HFFc6 (cell line): ENCODE measurements at places on chromosomes 11 and 22. TPM values are rescaled to one million over a fixed set of nuclear protein-coding genes. Genes with fewer than 3 reads are reported as not detected.
A peak's percentile ranks its signal among the peaks of the same experiment; 100 is the strongest.

GRCh38 chr11:116913000-116913399, 75.6 kb upstream of the APOA1 start:
- H3K4me3 ChIP-seq, result no peak overlapping the region
- H3K36me3 ChIP-seq, result no peaks in the 10 kb centered on the region; the same call in 1 of the 2 replicates
- peaks cover 30% of the 10 kb centered on the region for H3K4me1 ChIP-seq
- H3K27me3 ChIP-seq, result no peaks in the 10 kb centered on the region; the same call in 1 of the 2 replicates
- peak overlapping the region; percentile 39; the same call in 1 of the 2 replicates for H3K27ac ChIP-seq

GRCh38 chr11:19953336-19953735, 206.9 kb downstream of the DBX1 start:
- peaks cover 15% of the 10 kb centered on the region; the same call in 1 of the 2 replicates for H3K36me3 ChIP-seq
- H3K27ac ChIP-seq, result peak overlapping the region; percentile 72
- H3K4me3 ChIP-seq, result no peak overlapping the region

DNA sequence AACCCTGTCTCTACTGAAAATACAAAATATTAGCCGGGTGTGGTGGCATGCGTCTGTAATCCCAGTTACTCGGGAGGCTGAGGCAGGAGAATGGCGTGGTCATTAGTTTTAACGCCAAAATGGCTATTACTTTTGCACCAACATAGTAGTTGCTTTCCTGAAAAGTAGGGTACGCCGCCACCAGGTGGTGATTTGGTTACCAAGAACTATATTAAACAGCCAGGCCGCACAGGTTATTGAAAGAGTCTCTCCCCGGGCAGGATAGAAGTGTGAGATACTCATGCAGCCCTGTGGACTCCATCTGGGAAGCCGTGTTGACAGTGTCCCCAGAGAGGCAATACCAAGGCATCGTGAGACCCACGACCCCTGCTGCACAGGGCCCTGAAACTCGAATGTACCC, 24.6 kb upstream of the LRRC32 start:
- no peaks in the 10 kb centered on the region for H3K36me3 ChIP-seq
- no peak overlapping the region for H3K27ac ChIP-seq
- H3K4me1 ChIP-seq, result peaks cover 40% of the 10 kb centered on the region
- peaks cover 8% of the 10 kb centered on the region for H3K27me3 ChIP-seq
- H3K4me3 ChIP-seq, result no peak overlapping the region
- DNase-seq, result no peak

DNA sequence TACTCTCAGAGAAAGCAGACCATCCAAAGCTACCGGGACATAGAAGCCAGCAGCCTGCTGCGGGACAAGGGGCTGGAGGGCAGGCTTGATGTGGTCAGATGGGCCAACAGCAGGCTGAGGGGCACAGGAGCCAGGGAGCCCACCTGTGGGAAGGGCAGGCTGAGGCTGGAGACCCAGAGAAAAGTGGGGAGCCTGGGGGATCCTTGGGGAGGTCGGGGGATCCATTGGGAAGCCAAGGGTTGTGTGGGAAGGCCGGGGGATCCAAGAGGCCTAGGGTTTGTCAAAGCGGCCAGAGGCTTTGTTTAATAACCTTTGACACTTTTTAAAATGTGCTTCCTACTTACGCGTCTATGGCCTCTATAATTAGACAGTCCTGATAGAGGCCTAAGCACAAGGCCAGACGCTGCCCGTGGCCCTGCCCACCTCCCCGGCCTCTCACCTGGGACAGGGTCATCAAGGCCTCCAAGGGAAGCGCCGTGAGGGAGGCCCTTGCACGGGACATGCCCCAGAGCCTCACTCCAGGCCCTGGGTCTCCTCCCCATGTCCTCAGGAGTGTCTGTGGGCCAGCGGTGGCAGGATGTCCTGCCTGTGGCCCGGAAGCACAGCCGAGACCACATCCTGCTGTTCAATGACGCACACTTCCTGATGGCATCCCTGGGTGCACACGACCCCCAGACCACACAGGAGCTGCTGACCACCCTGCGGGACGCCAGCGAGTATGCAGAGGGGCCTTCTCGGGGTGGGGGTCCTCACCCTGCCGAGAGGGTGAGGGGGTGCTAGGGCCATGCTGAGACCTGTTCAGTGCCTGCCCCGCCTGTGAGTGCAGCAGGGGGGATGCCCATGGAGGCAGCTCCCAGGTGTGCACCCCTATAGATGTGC, 8.6 kb upstream of the GTSE1 start:
- no peak overlapping the region for H3K27ac ChIP-seq
- H3K27me3 ChIP-seq, result no peaks in the 10 kb centered on the region; the same call in 1 of the 2 replicates
- H3K4me3 ChIP-seq, result no peak overlapping the region

- H3K27me3 ChIP-seq, result no peaks in the 10 kb centered on the region; the same call in 1 of the 2 replicates
- H3K36me3 ChIP-seq, result peaks cover 27% of the 10 kb centered on the region
- no peak overlapping the region for H3K27ac ChIP-seq
- H3K4me3 ChIP-seq, result no peak overlapping the region
Measured at GRCh38 chr22:49008682-49009235, 818.9 kb downstream of the BRD1 start.

GRCh38 chr11:61116426-61117167, 14.3 kb downstream of the CD5 start:
- DNase-seq, result no peak
- H3K4me1 ChIP-seq, result no peaks in the 10 kb centered on the region
- no peak overlapping the region for H3K4me3 ChIP-seq
- no peak overlapping the region for H3K27ac ChIP-seq
- H3K36me3 ChIP-seq, result no peaks in the 10 kb centered on the region

- H3K4me1 ChIP-seq, result no peaks in the 10 kb centered on the region
- peaks cover 41% of the 10 kb centered on the region for H3K27me3 ChIP-seq
- H3K27ac ChIP-seq, result no peak overlapping the region
- DNase-seq, result no peak
- H3K4me3 ChIP-seq, result no peak overlapping the region
Measured at GRCh38 chr11:75068559-75068958, 28.1 kb downstream of the OR2AT4 start.

VWCE gene
- 0.47 to 0.62 TPM (median 0.60 TPM) in 3 replicates for total RNA-seq

- H3K4me3 ChIP-seq, result peak overlapping the region; percentile 67
- no peaks in the 10 kb centered on the region for H3K36me3 ChIP-seq
- H3K4me1 ChIP-seq, result no peaks in the 10 kb centered on the region
- no peak for DNase-seq
- H3K27ac ChIP-seq, result no peak overlapping the region
- peaks cover 24% of the 10 kb centered on the region for H3K27me3 ChIP-seq
Measured at GRCh38 chr22:35539910-35540594, 579 bp upstream of the RASD2 start.

DNA sequence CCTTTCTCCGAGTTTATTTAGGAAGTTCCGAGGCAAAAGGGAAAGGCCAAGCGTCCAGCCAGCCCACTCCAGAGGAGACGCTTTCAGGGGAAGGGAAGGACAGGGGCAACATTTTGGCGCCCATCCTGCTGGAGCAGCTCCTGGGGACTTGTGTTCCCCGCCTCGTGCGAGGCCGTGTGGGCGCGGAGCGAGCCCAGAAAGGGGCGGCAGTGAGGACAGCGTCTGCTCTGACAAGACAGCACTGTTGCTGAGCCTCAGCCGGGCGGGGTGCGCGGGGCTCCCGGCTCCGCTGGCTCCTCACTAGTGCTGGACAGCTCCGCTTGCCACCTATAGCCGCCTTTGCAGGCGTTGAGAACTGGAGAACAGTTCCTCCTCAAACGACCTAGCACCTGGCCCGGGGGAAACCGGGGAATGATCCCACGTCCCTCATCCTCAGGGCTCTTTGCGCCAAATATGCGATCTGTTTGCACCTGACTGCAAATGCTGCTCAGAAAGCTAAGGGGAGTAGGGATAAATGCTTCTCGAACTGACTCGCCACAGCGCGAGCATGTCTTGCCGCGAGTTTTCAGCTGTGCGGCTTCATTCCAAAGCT, 722 bp upstream of the GUCY1A2 start:
- DNase-seq, result peak; percentile 21
- no peak overlapping the region for H3K27ac ChIP-seq
- peaks cover 11% of the 10 kb centered on the region for H3K27me3 ChIP-seq
- peak overlapping the region; percentile 56; the same call in 1 of the 2 replicates for H3K4me3 ChIP-seq
- H3K4me1 ChIP-seq, result no peaks in the 10 kb centered on the region
- H3K36me3 ChIP-seq, result no peaks in the 10 kb centered on the region

CEP57 gene
- total RNA-seq, result 21.4 to 27.0 TPM (median 23.1 TPM) in 3 replicates

GRCh38 chr11:122898799-122899198, 16.2 kb downstream of the JHY start:
- H3K4me3 ChIP-seq, result peak overlapping the region; percentile 45; the same call in 1 of the 2 replicates
- H3K36me3 ChIP-seq, result peaks cover 18% of the 10 kb centered on the region
- peaks cover under 1% of the 10 kb centered on the region for H3K27me3 ChIP-seq
- peak overlapping the region; percentile 75 for H3K27ac ChIP-seq
- no peak for DNase-seq

KBTBD3 gene
- 3.2 to 5.0 TPM (median 4.8 TPM) in 3 replicates for total RNA-seq

SPI1 gene
- not detected in 3 replicates for total RNA-seq

- no peak overlapping the region for H3K4me3 ChIP-seq
- H3K27ac ChIP-seq, result no peak overlapping the region
- no peak for DNase-seq
- H3K27me3 ChIP-seq, result no peaks in the 10 kb centered on the region
- peaks cover 48% of the 10 kb centered on the region for H3K4me1 ChIP-seq
Measured at GRCh38 chr11:63711838-63712237, 30.5 kb downstream of the RTN3 start.

GRCh38 chr11:70317581-70318305, 47.3 kb downstream of the PPFIA1 start:
- H3K4me1 ChIP-seq, result no peaks in the 10 kb centered on the region; the same call in 1 of the 2 replicates
- no peak overlapping the region for H3K4me3 ChIP-seq
- peaks cover 2% of the 10 kb centered on the region for H3K27me3 ChIP-seq
- no peak overlapping the region for H3K27ac ChIP-seq

C22orf31 gene
- not detected in 3 replicates for total RNA-seq

GRCh38 chr11:7904917-7905316, 26.2 kb downstream of the OR10A6 start:
- H3K4me3 ChIP-seq, result no peak overlapping the region; the same call in 1 of the 2 replicates
- H3K27me3 ChIP-seq, result no peaks in the 10 kb centered on the region
- H3K4me1 ChIP-seq, result peaks cover 84% of the 10 kb centered on the region
- H3K36me3 ChIP-seq, result no peaks in the 10 kb centered on the region
- H3K27ac ChIP-seq, result peak overlapping the region; percentile 71; the same call in 1 of the 2 replicates

SERPIND1 gene
- 0.07 TPM in 1 of 3 replicates, not detected in the others for total RNA-seq

- H3K36me3 ChIP-seq, result no peaks in the 10 kb centered on the region
- H3K4me3 ChIP-seq, result no peak overlapping the region
- peaks cover 1% of the 10 kb centered on the region; the same call in 1 of the 2 replicates for H3K27me3 ChIP-seq
- no peak for DNase-seq
Measured at GRCh38 chr11:73239571-73240189, 21.6 kb downstream of the P2RY2 start.

- H3K36me3 ChIP-seq, result peaks cover 18% of the 10 kb centered on the region
- H3K27me3 ChIP-seq, result no peaks in the 10 kb centered on the region
- H3K27ac ChIP-seq, result peak overlapping the region; percentile 95
Measured at GRCh38 chr11:96390488-96390792, 627 bp downstream of the JRKL start.

DNA sequence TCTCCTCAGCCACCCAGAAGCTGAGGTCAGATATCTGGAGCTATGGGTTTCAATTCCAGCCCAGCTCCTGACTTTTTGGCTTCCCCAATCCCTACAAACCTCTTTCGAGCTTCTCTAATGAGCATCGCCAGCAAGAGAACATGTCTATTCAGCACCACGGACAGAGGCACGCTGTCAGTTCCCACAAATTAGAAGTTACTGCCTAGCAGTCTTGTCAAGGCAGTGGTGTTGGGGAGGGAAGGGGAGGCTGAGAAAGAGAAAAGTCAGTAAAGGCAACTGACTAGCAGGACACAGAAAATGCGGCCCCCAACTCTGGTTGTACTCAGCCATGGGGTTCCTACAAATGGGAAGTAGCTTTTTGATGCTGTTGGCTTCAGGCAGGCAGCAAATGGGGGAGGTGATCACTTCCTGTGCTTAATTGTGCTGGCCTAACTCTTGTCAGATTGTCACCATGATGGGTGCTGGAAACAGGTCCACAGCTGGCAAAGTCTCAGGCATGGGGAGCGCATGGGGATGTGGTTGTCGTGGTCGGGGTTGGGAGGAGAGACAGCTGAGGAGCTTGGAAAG, 205.9 kb downstream of the ST3GAL4 start:
- H3K36me3 ChIP-seq, result peaks cover 8% of the 10 kb centered on the region
- H3K27ac ChIP-seq, result no peak overlapping the region
- peaks cover 5% of the 10 kb centered on the region; the same call in 1 of the 2 replicates for H3K4me1 ChIP-seq
- DNase-seq, result peak; percentile 37
- H3K27me3 ChIP-seq, result peaks cover 2% of the 10 kb centered on the region

- peak overlapping the region; percentile 91 for H3K27ac ChIP-seq
- H3K4me3 ChIP-seq, result peak overlapping the region; percentile 43
- no peaks in the 10 kb centered on the region for H3K27me3 ChIP-seq
- peaks cover 34% of the 10 kb centered on the region for H3K4me1 ChIP-seq
- peak; percentile 77 for DNase-seq
- peaks cover 9% of the 10 kb centered on the region for H3K36me3 ChIP-seq
Measured at GRCh38 chr11:127890030-127890615, 697.2 kb downstream of the ETS1 start.

DNA sequence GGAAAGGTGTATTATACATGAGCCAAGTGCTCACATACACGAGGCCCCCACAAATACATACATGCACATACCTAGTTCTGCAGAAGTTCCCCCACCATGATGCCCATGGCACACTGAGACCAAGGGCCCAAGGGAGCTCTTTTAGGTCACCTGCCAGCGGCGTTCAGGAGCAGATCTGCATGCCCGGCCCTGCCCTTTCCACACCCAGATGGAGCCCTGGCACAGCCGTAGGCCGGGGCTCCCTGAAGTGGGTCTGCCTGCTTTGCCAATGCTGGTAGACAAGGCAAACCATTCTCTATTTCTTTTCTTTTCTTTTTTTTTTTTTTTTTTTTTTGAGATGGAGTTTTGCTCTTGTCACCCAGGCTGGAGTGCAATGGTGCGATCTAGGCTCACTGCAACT, 21.5 kb downstream of the NFAM1 start:
- no peak for DNase-seq
- H3K27ac ChIP-seq, result no peak overlapping the region
- H3K4me3 ChIP-seq, result no peak overlapping the region
- H3K36me3 ChIP-seq, result no peaks in the 10 kb centered on the region

DNA sequence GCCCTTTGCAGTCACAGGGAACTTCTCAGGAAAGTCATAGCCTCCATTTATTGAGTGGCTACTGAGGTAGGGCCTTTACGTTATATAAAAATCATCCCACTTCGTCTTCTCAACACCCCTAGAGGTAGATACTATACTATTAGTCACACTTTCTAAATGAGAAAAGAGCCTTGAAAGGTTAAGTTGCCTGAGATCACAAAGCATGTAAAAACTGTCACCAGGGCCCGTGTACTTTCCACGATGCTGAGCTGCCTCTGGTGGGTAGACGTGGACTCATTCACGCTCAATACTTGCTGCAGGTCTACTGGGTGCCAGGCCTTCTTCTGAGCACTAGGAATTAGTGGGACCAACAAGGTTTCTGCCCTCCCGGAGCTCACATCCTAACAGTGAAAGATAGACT, 16.3 kb downstream of the CHRDL2 start:
- H3K36me3 ChIP-seq, result no peaks in the 10 kb centered on the region
- H3K4me3 ChIP-seq, result no peak overlapping the region
- peaks cover 19% of the 10 kb centered on the region for H3K27me3 ChIP-seq
- H3K27ac ChIP-seq, result no peak overlapping the region
- peaks cover 11% of the 10 kb centered on the region for H3K4me1 ChIP-seq

FAM180B gene
- not detected in 3 replicates for total RNA-seq

DNA sequence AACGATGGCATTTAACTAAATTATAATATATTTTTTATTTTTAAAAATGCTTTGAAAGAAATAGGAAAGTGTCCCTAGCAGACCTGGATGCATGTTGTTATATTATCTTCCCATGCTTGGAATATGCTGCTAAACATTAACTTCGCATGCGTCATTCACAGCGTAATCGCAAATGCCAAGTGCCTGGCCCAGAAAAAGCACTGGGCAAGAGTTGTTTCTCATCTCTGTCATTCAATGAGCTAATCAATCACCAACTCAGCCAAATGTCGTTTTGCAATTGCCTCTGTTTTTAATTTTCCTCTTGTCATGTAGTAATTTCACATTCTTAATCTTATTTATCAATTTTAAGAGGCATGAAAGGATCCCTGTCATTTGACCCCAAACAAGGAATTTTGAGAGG, 1421.9 kb downstream of the BRD1 start:
- H3K36me3 ChIP-seq, result 0 out of 2 replicates have a peak, but pooled peaks cover 4% of the 10 kb centered on the region
- H3K27me3 ChIP-seq, result no peaks in the 10 kb centered on the region
- H3K4me1 ChIP-seq, result no peaks in the 10 kb centered on the region
- DNase-seq, result no peak
